ENCODE measurements at places on chromosomes 11 and 22.
A peak's percentile ranks its signal among the peaks of the same experiment; 100 is the strongest.

- DNase-seq, result no peak
These were observed 6.8 kb downstream of the MALAT1 start for GRCh38 chr11:65505466-65506289.

- no peak for DNase-seq
These were observed 13.8 kb upstream of the OR10V1 start for GRCh38 chr11:59727426-59727825.

DNA sequence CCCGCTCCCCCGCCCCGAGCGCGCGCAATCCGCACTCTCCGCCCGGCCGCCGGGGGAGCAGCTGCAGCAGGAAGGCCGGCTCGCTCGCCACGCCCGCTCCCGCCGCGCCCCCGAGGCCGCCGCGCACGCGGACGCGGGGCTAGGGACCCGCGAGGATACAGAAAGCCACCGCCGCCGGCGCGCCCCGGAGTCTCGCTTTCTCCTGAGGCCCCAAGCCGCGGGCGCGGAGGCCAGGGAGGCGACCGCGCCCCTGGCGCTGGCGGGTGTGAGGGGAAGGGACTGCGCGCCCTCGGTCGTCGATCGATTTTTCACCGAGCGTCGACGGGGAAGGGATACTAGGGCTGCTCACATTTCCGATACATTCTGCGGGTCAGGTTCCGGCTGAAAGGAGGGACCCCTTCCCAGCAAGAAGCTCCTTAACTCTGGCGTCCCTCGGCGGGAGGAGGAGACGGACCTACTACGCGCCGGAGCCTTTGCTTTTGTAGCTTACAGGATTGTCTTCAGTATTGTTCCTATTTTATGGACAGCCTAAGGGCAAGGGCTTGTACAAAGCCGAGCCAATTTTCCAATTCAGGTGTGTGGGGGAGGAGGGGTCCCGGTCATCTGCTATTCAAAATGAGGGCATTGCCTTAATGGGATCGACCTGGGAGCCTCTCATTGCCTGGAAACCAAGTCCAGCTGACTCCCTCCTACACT is 416 bp upstream of the GAB2 start:
- peak; percentile 66 for DNase-seq

DNA sequence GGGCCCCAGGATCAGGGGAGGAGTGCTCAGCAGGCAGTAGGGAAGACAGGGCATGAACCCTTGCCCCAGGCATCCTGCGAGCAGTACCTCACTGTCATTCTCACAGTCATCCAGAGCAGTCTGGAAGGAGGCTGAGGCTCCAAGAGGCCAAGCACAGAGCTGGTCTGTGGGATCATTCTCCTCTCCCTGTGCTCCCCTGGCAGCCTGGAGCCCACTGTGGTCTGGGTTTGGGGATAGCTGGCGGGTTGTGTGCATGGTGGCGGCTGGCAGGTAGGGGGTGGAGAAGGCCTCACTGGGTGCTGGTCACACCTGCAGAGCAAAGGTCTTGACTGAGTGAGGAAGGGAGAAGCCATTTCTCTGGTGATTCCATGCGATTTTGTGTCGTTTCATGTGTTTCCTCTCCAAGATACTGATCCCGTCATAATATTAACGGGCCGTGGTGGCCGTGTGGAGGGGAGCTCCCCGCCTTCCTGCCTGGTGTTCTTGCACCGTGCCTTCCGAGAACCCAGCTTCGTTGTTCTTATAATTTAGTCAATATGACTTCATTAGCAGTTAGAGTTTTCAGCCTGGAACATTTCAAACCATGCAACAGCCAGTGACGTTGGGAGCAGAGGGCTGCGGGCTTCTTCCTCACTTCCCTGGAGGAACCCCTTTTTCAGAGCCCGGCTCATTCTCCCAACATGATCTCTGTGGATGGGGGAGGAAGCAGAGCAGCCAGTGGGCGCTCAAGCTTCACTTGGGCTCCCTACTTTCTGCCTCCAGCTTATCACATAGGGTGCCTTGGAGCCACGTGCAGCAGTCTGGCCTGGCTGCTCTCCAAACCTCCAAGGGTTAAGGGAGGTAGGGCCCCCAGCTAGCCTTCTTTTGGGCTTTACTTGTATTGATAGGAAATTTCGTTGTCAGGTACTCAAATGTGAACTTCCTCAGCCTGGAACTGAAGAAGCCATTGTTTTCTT is 20.8 kb upstream of the ADORA2A start:
- DNase-seq, result no peak

DNA sequence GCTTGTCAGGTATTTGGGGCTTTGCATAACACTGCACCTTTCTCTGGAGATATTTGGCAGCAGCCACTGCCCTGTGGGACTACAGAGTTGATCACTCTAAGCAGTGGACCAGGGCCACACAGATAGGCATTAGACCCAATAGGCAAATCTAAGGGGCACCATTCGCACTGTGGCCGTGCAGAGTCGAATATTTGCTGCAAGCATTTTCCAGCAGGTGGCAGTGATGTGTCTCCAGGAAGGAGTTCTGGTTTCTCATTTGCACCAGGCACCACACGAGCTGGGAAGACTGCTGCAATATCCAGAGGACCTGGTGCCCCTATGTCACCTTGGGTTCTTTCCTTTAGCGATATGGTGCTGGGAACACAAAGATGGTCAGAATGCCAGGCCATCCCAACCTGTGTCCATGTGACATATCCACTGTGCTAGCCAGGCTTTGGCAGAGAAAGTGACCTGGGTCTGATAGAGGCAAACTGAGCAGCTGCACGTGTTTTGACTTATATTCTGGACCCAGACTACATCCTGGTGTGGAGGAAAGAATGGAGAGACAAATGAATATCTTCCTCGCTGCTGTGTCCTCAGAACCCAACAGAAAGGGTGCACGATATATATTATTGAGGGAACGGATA is 318.7 kb downstream of the BUD13 start:
- peak; percentile 5 for DNase-seq

- no peak for DNase-seq
These were observed 74.4 kb downstream of the TNRC6B start for GRCh38 chr22:40252146-40252545.

DNA sequence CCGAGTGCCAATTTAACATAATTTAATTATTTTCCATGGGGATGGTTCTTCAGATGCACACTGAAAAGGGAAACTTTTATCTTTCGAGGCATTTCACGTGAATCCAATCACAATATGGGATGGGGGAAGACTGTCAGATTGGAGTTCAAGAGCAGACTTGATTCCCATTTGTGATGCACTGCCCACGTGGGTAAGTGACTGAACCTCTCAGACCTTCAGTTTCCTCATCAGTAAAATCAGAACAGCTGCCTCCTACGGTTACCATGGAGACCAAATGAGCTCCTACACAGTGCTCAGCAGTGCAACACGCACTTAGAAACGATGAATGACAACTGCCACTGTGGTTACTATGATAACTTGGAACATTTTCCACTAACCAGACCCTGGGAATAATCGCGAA is 21.7 kb downstream of the KIAA0930 start:
- peak; percentile 16 for DNase-seq

DNA sequence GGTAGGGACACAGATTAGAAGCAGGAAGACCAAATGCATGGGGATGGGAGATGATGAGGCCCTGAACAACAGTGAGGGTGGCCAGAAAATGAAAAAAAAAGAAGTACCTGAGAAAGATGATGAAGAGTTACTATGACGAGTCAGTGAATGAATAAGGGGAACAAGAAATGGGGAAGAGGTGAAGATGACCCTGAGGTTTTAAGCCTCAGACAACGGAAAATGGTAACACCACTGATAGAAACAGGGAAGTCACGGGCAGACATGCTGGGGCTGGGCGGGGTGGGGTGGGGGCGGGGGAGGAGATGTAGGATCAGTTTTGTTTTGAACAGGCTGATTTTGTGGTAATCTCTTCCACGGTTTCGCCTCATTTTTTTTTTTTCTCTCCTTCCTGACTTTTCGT is 205.1 kb upstream of the CADM1 start:
- no peak for DNase-seq

GRCh38 chr11:78646564-78647185 is 72.0 kb upstream of the NARS2 start:
- DNase-seq, result peak; percentile 45

DNA sequence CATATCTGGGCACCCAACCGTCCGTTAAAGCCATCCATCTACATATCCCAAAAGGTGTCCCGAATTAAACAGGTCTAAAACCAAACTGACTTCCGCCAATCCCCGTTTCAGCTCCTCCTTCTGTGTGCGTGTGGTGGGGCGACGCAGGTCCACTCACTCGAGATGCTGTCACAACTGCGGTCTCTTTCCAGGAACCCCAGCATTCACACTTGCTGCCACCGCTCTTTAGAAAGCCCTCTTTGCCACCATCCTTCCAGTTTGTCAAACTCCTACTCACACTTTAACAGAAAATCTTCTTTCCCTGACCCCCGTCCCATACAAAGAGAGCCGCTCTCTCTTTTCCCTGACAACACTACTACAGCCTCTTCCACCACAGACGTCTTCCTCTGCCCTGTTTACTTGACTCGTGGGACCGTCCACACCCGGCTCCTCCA is 467 bp downstream of the ESS2 start:
- DNase-seq, result no peak
